ENCODE measurements at places on chromosomes 2 and 18. TPM values are rescaled to one million over a fixed set of nuclear protein-coding genes. Genes with fewer than 3 reads are reported as not detected.

Gene DIPK1C
- total RNA-seq = 17.0 TPM

Gene CXCR4
- 9.5 TPM for total RNA-seq

GRCh38 chr2:25845843-25846505, 32.3 kb downstream of the ASXL2 start:
- no peak for DNase-seq

DNA sequence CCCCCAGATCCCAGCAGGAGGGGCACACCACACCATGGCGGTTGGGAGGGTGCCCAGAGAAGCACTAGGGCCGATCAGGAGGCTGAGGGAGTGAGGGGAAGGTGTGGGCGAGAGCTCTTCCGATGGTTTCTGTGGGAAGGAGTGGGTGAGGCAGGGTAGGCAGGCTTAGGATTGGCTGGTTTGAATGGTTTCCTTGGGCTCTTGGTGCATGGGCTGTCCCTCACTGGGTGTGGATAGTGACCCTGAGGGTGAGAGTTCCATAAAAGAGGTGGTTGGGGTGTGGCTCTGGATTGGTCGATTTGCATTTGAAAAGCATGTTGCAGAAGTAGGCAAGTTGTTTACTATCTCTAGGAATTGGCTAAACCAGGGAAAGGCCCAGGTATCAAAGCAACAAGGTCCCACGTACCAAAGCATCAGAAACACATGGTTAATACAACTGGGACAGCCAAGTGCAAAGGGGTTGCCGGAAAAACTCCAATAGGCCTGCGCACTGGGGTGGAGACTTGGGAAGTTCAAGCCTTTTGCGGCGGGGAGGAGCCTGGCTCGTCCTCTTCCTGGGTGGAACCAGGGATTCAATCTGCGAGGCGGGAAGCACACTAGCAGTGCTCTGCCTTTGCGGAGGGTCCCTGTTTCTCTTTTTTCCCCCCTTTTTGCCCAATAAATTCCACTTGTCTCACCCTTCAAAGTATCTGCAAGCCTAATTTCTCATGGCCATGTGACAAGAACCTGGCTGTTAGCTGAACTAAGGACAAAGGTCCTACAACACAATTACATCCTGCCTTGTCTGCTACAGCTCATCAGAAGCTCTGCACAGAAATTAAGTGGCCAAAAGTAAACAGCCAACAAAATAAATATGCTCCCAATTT, 43.2 kb downstream of the IL1R2 start:
- DNase-seq = no peak

DNA sequence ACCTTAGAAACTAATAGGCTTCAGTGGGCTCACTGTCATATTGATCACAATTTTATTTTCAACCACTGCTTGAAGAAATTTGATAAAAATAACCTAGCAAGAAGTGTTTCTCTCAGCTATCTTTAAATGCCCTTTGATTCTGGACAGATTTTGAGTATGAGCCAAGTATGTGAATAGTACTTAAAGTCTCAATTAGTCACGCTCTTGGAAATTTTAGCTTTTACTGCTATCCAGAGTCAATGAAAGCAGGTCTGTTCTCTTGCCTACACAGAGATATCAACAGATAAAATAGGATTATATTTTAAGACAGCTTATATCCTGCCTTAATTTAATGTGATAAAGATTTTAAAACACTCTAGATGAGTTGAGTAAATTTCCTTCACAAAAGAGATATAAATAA, 337.3 kb downstream of the CBLN2 start:
- no peak for DNase-seq

Measured in testis (tissue), 5 donors.